Osteocyte (in vitro differentiated cells): ENCODE measurements at places on chromosomes 11 and 22.

- DNase-seq = no peak
Measured at GRCh38 chr11:118287006-118287405, 17.5 kb upstream of the CD3E start.

- no peak for DNase-seq
Measured at GRCh38 chr11:88326099-88326498, 11.4 kb downstream of the CTSC start.

DNA sequence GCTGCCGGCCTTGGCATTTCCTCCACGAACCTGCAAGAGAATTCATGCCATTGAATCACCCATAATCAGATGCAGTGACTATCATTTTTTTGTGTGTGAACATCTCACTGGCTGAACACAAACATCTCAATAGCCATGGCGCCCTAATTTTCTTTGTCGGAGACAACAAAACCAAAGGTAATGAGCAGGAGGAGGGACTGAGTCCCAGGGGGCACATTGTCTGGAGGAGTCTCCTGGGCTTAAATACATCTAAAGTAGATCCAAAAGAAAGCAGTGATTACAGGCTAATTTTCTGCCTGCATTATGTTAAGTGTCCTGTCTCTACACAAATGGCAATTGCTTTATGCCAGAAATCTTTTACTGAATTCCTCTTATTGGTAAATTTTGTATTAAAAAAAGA is 113.5 kb downstream of the NTM start:
- DNase-seq = no peak

GRCh38 chr11:124760205-124760652 is 1.9 kb downstream of the ESAM start:
- DNase-seq = peak; percentile 83

DNA sequence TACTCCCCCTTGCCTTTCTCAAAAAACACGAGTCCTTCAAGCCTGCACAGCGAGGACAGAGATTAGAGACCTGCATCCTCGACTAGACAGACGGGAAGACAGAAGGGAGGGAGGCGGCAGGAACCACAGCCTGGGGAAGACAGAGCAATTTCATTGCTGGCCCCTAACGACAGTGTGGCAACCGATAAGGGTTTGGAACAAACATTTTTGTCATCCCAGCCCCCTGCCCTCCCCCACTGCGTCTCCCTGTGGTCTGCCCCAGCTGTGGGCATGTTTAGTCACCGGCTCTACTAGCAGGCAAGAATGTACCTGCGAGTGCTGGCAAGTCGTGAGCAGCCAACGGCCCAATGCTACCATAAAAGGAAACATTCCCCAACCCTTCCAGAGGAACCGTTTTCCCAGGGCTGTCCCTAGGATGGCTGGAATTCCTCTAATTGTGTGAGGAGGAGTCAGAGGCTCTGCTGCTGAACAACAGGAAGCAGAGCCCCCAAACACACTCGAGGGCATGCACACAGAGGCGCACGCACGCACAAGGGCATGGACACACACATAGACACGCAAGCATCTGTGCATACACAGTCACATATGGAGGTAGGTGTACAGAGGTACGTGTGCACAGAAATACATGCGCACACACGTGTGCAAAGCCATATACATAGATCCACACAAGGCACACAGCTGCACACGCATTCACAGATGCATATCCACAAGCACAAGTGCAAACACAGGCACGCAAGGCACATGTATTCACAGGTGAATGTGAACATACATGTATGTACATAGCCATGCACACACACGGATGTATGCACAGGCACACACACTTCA is 58.3 kb downstream of the MYH9 start:
- DNase-seq = no peak

DNA sequence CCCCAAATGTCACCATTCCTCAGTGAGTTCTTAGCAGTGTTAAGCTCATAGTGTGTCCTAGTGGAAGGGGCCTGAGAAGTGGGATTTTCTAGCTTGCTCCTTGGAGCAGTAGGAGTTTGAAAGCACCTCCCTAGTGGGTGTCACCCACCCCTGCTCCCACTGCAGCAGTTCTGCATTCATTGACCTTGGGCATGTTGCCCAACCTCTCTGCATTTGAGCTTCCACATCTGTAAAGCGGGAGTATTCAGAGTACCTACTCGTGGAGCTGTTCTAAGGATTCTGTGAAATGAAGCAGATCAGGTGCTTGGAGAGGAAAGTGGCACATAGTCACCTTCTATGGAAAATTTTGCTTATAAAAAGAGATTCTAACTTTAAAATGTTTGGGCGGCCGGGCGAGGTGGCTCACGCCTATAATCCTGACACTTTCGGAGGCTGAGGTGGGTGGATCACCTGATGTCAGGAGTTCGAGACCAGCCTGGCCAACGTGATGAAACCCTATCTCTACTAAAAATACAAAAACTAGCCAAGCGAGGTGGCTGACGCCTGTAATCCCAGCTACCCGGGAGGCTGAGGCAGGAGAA is 16.9 kb downstream of the LMO2 start:
- DNase-seq = no peak

DNA sequence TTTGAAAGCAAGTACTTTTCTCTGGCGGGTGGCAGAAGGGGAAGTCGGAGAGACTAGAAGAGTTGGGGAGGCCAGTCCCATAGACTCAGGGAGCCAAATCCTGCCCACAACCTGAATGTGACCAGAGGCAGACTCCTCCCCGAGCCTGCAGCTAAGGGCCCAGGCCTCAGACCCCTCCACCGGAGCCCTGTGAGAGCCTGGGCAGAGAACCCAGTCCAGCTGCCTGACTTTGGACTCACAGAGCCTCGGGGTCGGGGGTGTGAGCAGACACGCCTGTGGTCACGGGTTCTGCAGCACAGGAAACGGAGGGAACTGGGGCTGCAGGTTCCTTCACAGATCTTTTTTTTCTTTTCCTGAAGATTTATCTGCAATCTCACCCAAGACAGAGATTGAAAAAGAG is 312.3 kb downstream of the CTTN start:
- no peak for DNase-seq

GRCh38 chr11:125902277-125902926 is 604 bp downstream of the PUS3 start:
- DNase-seq = no peak

DNA sequence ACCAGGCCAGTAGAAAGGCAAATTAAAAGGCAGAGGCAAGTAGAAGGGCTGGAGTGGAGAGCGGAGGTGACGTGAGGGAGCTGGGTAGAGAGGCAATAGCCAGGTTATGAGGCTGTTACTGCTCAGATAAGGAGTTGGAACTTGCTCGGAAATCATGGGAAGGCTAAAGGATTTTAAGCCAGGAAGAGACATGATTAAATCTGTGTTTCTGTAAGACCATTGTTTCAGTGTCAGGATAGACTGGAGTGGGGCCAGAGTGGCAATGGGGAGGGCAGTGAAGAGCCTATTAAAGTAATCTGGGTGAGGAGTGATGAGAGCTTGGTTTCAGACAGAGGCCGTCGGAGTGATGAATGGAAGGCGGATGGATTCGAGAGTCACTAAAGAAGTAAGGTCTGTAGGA is 39.0 kb downstream of the GRAMD1B start:
- no peak for DNase-seq

GRCh38 chr22:30221121-30221992 is 25.2 kb downstream of the LIF start:
- no peak for DNase-seq

GRCh38 chr11:132904091-132904490 is 628.2 kb downstream of the OPCML start:
- no peak for DNase-seq

DNA sequence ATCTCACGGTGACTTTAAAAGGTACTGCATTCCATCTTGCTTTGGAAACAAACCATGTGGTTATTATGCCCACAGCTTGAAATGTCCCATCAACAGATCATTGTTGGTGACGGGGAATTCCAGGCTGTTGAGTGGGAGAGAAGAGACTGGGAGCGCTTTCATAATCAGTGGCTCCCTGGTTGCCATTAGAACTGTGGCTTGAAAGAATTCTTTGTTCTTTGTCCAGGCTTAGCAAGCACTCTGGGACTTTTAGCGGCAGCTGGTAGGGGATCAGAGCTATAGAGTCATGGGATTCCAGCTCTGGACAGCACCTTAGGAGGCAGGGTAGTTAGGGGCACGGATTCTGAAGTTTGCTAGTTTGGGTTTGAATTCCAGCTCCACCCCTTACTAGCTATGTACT is 22.0 kb downstream of the MMP20 start:
- DNase-seq = no peak

GRCh38 chr11:107710301-107710700 is 1.6 kb downstream of the SLN start:
- no peak for DNase-seq

GRCh38 chr11:128707681-128708080 is 13.8 kb downstream of the FLI1 start:
- no peak for DNase-seq

GRCh38 chr11:415640-416041 is 842 bp upstream of the SIGIRR start:
- no peak for DNase-seq

DNA sequence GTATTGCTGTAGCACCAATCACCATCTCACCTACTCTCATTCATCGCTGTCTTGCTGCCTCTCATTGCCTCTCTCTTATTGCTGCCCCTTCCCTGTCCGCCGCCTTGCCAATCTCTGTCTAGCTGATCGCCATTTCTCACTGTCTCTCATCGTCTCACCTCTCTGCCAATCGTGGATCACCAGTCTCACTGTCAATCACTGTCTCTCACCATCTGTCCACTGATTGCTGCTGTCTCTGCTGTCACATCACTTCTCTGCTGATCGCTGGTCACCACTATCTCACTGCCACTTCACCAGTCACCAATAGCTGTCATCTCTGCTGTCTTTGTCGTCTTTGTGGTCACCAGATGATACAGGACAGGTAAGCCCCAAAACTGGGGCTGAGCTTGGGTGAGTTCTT is 20.6 kb upstream of the RNASEH2C start:
- DNase-seq = no peak

- DNase-seq = no peak
Measured at GRCh38 chr11:38721586-38722315, 2123.7 kb upstream of the RAG2 start.

GRCh38 chr11:134667505-134667904 is 255.5 kb upstream of the B3GAT1 start:
- DNase-seq = peak; percentile 82

- DNase-seq = no peak
Measured at GRCh38 chr11:117906710-117907109, 22.5 kb downstream of the TMPRSS13 start.

DNA sequence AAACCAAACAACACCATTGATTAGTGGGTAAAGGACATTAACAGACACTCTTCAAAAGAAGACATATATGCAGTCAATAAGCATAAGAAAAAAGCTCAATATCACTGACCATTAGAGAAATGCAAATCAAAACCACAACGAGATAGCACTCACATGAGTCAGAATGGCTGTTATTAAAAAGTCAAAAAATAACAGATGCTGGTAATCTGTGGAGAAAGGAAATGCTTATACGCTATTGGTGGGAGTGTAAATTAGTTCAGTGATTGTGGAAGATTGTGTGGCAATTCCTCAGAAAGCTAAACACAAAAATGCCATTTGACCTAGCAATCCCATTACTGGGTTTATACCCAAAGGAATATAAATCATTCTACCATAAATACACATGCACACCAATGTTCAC is 182.6 kb downstream of the TRPC6 start:
- no peak for DNase-seq

DNA sequence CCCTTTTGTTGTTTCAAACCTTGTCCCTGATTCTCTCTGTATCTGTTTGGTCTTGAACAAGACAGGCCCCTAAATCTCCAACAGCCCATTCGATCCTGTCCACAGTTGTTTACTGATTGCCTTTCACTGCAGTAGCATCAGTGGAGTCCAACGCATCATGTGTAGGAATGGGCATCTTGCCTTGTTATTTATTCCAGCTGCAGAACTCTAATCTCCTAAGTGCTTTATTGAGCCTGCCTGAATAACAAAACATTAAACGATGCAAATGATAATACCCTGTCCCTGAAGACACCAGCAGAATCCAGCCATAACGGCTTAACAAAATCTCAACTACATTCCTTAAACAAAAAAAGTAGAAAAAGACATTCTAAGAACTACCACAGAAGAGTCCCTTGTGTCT is 50.1 kb downstream of the SLC35F2 start:
- DNase-seq = no peak

GRCh38 chr11:133930767-133931448 is 25.9 kb downstream of the IGSF9B start:
- no peak for DNase-seq

- peak; percentile 91 for DNase-seq
Measured at GRCh38 chr11:62728171-62728988, at the start of gene TTC9C. Gene TTC9C (plus strand): TSS chr11:62728486. CDS start chr11:62728849, 363 bp downstream.

DNA sequence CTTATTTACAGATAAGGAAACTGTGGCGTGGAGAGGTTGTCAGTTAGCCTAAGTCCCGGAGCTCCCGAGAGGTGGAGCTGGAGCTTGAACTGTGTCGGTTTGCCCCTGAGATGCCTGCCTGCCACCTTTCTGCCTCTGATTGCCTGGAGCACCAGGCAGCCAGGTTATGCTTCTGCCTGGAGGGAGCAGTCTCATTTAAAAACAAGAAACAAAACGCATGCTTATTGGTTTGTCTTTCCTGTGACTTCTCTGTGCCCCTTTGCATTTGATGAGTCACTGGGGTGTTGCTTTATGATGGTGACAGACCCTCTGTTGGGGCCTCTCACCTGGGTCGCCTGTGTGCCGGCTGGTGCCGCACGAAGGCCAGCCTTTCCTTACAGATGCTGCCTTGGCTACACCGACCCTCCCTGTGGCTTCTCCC is 12.2 kb downstream of the AP2A2 start:
- no peak for DNase-seq

GRCh38 chr11:117946156-117946841 is 17.1 kb upstream of the TMPRSS13 start:
- DNase-seq = peak; percentile 60

GRCh38 chr22:11042116-11042515 is 4485.9 kb upstream of the OR11H1 start:
- DNase-seq = no peak

DNA sequence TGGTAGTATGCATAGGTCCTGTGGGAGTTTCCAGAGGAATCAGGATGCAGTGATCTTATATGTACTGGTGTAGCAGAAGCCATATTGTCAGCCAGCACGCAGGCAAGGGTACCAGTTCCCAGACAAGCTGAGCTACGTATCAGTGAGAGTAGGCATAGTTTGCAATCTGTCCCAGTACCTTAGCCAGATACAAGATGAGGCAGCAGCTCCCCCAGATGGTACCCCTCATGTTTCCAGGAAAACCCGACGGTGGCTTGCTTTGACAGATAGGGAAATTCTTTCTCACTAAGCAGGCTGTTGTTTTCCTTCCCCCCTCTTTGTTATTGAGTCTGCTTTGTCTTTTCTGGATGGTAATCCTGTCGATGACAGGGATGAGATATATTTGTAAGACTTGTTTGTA is 109.7 kb upstream of the RRM1 start:
- DNase-seq = no peak

DNA sequence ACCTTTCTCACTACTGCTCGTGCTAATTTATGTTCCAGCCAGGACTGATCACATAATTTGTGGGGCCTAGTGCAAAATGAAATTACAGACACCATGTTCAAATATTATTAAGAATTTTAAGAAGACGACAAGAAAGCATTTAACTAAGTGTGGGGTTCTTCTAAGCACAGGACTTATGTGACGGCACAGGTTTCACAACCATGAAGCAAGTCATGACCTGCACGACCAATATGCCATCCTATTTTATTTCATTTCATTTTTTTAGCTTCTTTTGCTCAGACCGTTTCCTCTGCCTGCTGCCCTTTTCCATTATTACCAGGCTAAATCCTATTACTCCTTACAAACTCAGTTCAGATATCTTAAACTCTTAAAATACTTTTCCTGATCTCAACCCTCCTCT is 462.5 kb downstream of the AASDHPPT start:
- DNase-seq = no peak
